ENCODE measurements at places on chromosomes 3 and 15.

DNA sequence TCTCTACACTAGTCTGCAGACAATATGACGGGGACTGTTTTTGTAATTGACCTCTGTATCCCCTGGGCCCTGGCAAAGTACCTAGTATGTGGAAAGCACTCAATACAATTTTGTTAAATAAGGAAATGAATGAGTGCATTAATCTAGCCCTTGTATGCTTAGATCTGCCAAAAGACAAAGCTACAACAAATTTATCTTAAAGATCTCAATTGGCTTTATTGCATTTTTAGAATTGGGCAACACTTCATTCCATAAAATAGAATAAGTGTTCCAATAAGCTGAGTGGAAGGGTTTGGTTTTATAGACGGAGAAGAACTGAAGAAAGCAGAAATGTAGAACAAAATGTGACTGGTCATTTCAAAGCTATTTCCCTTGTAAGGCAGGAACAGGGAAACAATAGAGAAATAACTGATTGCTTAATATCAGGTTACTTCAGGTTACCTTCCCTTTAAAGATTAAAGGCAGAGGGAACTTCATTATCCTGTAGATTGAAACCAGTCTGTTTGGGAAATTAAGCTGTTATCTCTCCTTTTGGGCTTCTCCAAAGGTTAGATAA, 108.3 kb upstream of the MME start:
- no peak for DNase-seq

GRCh38 chr15:29018995-29019976, 133.5 kb downstream of the APBA2 start:
- DNase-seq: no peak

DNA sequence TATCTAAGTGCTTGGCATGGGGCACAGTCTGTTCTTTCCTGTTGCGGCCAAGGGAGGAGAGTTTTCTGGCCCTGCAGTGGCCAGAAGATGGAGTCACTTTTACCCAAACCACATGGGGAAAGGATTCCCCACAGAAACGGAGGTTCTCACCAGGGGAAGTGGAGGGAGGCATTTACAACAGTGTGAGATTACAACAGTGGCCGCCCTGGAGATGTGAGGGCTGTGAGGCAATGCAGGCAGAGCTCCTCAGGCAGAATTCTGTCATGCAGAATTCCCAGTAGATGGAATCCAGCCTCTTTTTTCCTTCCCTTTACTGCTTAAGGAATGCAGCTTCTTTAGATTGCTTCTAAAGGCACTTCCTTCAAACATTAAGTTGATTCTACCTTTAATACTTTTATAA, 83.1 kb downstream of the CACNA1D start:
- DNase-seq: no peak

DNA sequence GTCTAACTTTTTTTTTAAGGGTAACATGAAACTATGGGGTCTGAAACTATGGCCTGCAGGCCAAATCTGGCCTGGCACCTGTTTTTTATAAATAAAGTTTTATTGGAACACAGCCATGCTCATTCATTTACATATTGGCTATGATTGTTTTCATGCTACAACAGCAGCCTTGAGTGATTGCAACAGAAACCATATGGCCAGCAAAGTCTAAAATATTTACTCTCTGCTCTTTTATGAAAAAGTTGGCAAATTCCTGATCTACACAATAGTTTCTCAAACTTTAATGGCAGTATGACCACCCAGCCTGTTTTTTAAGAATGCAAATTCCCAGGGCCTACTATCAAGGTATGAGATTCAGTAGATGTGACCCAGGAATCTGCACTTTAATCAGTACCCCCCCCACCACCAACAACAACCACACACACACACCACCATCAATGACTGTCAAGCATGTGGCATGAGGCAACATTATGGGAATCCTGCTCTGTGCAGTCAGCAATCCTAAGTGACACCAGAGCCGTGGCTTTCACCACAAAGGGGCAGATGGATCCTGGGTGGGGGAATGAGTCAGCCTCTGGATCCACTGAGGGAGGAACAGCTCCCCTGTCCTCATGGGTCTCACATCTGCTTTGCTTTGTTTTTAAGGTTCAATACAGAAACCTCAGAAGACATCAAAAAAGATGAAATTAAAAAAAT, 142.8 kb downstream of the NTRK3 start:
- DNase-seq: no peak

- DNase-seq: no peak
Measured at GRCh38 chr15:36964626-36965025, 135.7 kb downstream of the MEIS2 start.

DNA sequence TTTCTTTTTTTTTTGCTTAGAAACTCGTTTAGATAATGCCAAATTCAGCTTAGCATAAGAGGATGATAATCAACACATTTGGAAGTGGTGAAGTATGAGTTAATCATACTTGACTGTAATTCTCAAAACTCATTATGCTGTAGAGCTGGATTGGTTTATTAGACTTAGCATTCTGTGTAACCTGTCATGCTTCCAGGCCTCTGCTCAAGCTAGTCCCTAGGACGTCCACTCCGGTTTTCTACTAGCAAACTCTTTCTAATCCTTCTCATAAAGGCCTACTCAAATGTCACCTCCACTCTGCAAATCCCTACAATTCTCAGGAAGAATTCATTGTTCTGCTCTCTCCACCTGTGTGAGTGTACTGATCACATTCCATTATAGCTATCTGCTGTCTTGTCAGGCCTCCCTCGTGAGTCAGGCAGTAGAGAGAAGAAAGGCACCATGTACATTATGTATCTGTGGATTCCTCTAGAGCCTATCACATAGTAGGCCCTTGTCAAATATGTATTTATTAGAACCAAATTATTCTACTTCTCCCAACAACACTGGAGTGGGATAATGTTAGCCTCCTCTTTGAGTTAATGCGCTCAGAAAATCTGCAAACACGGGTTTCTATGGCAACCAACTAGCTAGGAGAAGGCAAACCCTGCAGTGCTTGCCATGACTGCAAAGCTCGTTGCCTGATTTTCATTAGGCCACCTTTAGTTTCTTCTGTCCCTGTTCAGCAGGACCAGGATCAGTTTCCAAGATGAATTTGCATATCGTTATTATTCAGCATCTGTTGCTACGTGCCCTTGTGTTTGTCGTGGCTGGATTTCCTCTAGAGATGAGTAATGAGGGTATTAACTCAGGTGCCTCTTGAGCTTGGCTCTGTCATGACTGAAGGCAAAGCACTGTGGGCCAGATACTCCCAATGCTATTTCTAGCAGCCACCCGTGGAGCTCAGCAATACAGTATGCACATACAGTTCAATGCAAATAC, 30.7 kb downstream of the ATP13A5 start:
- no peak for DNase-seq

DNA sequence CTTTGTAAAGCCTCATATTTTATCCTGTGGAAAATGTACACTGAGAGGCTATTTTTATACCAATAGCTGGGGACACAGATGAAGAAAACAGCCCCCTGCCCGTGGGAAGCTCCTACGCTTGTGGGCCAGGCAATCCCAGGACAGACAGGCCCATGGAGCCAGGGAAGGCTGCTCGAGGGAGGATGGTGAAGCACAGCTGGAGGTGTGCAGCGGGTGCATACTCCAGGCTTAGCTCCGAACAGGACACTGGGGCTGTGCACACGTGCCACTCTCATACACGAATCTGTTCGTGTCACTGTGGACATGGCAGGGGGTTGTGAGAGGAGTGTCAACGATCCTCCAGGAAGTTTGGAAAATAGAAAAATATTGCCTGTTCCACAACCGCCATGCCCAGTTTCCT, 36.1 kb downstream of the SMAD6 start:
- no peak for DNase-seq

- no peak for DNase-seq
Measured at GRCh38 chr15:77643764-77644163, 11.1 kb upstream of the LINGO1 start.

DNA sequence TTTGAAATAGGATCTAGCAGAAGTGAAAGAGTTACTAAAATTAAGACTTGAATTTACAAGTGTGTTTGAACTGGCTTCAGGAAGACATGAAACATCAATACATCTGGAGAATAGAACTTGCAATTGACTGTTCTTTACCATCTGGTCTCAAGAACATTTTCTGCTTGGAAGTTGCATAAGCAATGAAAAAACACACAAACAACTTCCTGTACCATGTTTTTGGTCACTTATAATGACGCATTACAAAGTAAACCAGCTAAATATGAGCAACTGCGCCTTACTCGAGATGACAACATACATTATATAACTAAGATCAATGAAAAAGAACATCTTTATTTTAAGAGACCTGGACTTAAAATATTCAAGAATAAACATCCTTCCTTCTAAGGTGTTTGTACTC, 112.5 kb downstream of the TIGIT start:
- DNase-seq: no peak

GRCh38 chr15:52778457-52778856, 11.7 kb downstream of the ONECUT1 start:
- DNase-seq: no peak

All from T1000 (cell line).